Right ventricle myocardium superior (tissue), 1 donor: ENCODE measurements at places on chromosomes 5 and 9.
A peak's percentile ranks its signal among the peaks of the same experiment; 100 is the strongest.

GRCh38 chr5:179422213-179422855 lies 77.1 kb upstream of the ADAMTS2 start:
- no peak for DNase-seq

DNA sequence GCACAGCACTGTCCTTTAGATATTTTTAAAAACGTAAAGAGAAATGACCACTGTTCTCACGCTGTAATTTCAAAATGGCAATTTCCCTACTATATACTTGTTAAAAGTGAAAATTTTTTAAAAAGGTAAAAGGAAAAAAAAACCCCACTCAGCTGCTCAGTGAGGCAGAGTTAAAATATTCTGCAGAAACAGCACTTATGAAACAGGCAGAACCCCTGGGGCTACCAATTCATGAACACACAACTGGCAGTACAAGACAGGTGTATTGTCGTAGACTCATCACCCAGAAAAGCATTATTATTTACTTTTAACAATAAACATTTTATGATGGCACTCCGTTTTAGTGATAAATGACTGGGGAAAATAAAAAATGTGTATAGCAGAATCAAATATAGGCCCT lies 1.5 kb upstream of the RASGRF2 start:
- DNase-seq = no peak

GRCh38 chr9:96116275-96117064 lies 185.5 kb downstream of the HSD17B3 start:
- no peak for DNase-seq

- no peak for DNase-seq
Measured at GRCh38 chr9:138082918-138083636, 205.5 kb downstream of the CACNA1B start.

DNA sequence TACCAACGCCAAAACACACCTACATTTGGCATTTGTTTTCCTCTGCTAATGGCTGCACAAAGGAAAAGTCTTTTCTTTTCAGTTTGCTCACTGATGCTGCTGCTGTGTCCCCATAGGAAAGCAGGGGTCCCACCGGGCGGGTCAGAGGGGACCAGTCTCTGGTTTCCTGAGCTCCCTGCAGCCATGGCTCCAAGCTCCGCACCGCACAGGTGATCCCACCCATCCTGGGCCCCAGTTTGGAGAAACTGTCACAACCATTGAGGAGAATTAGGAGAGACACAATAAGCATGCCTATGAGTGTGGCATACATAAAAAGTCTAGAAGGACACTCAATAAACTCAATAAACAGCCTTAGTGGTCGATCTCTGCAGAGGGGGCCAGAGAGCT lies 19.9 kb downstream of the MED10 start:
- no peak for DNase-seq

GRCh38 chr5:35185518-35185917 lies 44.8 kb downstream of the PRLR start:
- no peak for DNase-seq

- DNase-seq = peak; percentile 65
Measured at GRCh38 chr5:172429201-172429940, 25.0 kb downstream of the SH3PXD2B start.
